ENCODE measurements at places on chromosomes 2 and 18. TPM values are rescaled to one million over a fixed set of nuclear protein-coding genes. Genes with fewer than 3 reads are reported as not detected.

REG1B gene
- total RNA-seq: not detected

NEU2 gene
- total RNA-seq: not detected

KCNF1 gene
- 3.1 TPM for total RNA-seq

ZNF512 gene
- total RNA-seq: 26.9 TPM

DSEL gene
- 2.6 TPM for total RNA-seq

KIAA1328 gene
- total RNA-seq: 2.8 TPM

UGT1A8 gene
- total RNA-seq: not detected

PAPOLG gene
- total RNA-seq: 14.5 TPM

NCKAP5 gene
- total RNA-seq: 1.4 TPM

SGO2 gene
- total RNA-seq: 5.5 TPM

IL36RN gene
- total RNA-seq: not detected

C2orf15 gene
- total RNA-seq: under 0.01 TPM

ATP9B gene
- total RNA-seq: 36.6 TPM

SOX11 gene
- total RNA-seq: under 0.01 TPM

ELP2 gene
- total RNA-seq: 87.3 TPM

Measured in bladder microvascular endothelial cell (primary cell).